ENCODE measurements at places on chromosomes 1 and 21.

DNA sequence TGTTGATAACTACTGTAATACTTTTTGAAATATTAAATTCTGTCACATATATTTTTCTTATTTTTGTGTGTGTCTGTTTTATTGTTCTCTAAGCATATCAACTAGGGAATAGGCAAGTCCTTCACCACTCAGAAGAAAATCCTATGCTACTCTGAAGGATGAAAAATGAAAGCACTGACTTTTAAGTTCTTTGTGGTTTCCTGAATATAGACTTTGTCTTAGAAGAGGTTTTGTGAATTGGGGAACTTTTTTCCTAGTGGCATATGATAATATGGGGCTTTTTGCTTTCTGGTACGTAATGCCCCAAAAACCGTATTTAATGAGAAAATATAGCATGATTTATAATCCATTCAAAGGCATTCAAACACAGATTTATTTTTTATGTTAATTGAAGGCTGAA lies 136.0 kb downstream of the SNX7 start:
- DNase-seq: no peak

- no peak for DNase-seq
Measured at GRCh38 chr1:52022133-52022532, 11.5 kb downstream of the KTI12 start.

GRCh38 chr1:155241069-155241679 lies 14.1 kb downstream of the ENTREP3 start:
- no peak for DNase-seq

DNA sequence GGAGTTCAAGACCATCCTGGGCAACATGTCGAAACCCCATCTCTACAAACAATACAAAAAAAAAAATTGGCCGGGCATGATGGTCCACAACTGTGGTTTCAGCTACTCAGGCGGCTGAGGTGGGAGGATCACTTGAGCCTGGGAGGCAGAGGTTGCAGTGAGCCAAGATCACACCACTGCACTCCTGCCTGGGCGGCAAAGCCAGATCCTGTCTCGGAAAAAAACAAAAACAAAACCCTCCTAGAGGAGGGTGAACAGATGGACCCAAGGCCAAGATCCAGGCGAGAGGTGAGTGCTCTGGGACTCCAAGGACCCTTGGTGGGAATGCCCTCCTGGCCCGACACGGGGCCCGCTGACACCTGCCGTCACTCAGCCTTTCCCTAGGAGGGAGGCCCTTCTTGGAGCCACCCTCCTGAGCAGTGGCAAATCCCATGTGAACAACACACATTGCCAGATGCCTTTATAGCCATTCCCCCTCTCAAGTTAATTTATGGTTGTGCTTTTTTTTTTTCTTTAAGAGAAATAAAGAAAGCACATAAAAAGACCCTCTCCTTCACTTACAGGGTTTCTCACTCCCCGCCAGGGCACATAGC lies 380 bp downstream of the TFF2 start:
- no peak for DNase-seq

DNA sequence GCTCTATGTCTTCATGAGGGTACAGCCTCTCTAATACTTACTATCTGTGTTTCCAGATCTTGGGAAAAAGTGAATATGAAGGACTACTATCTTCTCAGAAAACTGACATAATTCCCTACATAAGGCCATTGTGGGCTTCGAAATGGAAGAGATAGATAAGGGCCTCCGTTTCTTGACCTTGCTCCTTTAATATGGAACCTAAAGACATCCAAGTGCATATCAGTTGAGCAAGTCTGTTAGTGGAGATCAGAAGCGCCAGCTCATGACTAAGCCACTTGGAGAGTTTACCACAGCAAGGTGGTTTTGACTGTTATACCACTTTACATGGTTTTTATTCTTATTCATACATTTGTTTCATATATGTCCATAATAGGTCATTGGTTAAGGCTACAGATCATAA lies 35.3 kb upstream of the FCER1A start:
- DNase-seq: no peak

All from activated gamma-delta T cell (primary cell).